ENCODE measurements at places on chromosomes 1 and 21.

GRCh38 chr21:16945580-16945979, 567.3 kb upstream of the CXADR start:
- DNase-seq = no peak

DNA sequence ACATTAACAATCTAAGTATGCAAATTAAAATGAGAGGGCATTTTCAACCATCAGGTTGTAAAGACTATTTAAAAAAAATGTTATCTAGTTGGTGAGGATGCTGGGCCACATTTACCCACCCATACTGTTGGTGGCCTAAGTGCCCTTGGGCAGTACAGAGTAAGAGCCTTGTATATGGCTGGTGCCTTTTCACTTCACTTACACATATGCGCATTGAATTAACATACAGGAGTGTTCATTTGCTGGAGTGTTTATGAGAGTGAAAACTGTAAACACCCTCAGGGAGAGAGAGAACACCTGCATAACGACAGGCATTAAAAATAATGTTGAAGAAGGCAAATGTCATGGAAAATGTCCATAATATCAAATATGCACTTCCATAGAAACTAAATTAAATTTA, 427.1 kb downstream of the PCP4 start:
- no peak for DNase-seq

- DNase-seq = no peak
Observed at GRCh38 chr21:45029298-45029947, 45.0 kb upstream of the ADARB1 start.

DNA sequence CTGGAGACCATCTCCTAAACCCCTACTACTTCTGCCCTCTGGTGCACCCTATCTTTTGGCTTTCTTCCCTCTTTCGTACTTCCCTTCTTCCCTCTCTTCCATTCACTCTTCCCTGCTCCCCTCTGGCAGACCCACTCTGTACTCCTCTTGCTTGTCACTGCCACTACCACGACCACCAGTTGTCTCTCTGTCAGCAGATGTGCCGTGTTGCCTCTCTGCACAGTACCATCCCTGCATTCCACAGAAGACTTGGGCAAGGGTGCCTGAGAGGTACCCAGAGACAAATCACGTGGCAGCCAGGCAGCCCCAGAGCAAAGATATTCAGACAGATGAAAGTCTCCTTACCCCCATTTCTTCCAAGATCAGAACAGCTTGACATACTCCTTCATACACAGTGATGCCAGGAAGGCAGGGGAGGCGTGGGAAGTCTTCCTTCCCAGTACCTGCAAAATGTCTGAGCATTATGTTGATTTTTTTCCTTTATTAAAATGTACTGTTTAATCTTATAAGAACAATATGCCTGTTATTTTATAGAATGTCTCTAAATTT, 15.0 kb downstream of the CAMSAP2 start:
- no peak for DNase-seq

Data from activated effector memory CD4-positive, alpha-beta T cell treated with anti-CD3 and anti-CD28 coated beads, Interleukin-2, amount 50 U/mL, for 16 hours (primary cell).